ENCODE measurements at places on chromosomes 16 and 17. TPM values are rescaled to one million over a fixed set of nuclear protein-coding genes. Genes with fewer than 3 reads are reported as not detected.

FLII gene
- total RNA-seq = 210 TPM

SPATA32 gene
- total RNA-seq = 0.24 TPM

NATD1 gene
- 2.1 TPM for total RNA-seq

KDM6B gene
- 16.7 TPM for total RNA-seq

PIMREG gene
- 4.8 TPM for total RNA-seq

KRT23 gene
- total RNA-seq = 3.1 TPM

GDPD3 gene
- total RNA-seq = 85.3 TPM

MYO1C gene
- 94.2 TPM for total RNA-seq

KRT31 gene
- total RNA-seq = 4.4 TPM

STAT5B gene
- total RNA-seq = 18.1 TPM

TOX3 gene
- total RNA-seq = 0.60 TPM

GPR142 gene
- total RNA-seq = not detected

NPIPB5 gene
- total RNA-seq = 119 TPM
